AG04450 (cell line): ENCODE measurements at places on chromosomes 12 and 14.

DNA sequence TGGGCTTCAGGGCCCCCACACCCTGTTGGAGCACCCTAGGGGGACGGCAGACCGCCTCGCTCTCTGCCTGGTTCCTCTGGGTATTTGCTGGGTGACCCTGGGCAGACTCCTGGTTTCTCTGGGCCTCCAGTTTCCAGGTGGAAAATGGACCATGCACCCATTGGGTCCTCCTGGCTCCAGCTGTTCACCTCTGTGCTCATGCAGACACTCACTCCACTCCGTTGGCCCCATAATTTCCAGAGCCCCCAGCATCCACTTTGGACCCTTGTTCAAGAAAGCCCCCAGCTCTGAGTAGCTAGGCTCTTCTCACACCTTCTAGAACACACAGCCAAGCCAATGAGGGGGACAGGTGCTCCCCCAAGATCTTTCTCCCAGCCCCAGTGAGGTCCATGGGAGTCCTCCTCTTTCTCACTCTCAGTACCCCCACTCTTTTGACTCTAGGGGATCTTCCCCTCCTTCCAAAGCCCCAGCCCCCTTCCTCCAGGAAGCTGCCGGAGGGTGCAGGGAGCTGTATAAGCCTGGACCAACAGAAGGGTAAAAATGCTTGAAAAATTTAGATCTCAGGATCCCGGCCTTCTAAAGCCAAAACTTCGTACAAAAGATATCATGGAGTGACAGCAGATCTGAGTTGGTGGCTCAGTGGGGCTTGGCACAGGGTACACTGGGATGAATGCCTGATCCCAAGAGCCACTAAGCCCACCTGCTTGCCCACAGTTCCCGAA lies 174.8 kb upstream of the RTL1 start:
- DNase-seq = no peak

DNA sequence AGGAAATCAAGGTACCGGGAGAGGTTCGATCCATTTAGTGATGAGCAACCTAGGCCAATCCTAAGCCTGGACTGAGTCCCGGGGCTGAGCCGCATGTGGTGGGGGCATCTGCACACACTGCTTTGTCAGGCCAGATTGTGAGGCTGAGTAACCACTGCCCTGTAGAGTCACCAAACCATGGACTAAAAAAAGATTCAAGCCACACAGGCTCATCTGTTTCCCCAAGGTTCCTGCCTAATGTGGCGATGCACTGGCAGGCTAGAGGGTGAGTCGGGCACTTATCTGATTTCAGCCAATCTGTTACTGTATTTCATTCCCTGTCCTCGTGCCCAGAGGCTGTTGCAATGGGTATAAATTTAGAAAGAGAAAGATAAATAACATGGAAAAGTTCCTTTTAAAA lies 140.8 kb downstream of the TTC7B start:
- no peak for DNase-seq

DNA sequence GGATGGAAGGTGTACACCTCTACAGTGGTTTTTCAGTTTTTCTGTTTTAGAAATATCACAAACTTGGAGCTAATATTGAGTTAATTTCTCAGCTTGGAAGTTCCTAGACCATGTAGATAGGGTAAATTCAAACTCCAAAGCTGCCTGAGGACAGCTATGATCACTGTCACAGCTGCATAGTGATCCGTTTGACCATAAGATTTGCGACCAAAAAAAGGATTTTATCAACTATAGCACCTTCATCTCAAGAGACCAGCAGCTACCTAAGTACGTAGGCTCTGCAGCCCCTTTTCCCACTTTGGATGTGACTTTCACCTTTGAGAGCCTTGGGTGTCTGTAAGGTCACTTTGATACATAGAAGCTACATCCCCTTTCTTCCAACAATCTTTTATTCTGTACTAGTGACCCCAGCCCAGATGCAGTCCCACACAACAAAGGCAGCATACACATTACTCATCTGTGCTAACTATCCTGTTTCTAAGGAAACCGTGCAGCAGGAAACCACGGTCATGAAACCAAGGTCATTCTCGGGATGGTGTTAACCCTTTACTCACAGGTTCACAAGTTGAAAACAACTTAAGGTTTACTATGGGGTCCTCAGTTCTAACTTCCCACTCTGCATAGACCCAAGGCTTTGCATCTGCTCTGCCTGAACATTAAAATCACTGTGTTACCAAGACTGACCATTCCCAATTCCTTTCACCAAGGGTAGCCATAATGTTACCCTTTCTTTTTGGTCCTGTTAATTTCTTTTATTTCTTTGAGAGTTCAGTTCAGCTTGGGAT lies 75.4 kb downstream of the IFT81 start:
- no peak for DNase-seq

DNA sequence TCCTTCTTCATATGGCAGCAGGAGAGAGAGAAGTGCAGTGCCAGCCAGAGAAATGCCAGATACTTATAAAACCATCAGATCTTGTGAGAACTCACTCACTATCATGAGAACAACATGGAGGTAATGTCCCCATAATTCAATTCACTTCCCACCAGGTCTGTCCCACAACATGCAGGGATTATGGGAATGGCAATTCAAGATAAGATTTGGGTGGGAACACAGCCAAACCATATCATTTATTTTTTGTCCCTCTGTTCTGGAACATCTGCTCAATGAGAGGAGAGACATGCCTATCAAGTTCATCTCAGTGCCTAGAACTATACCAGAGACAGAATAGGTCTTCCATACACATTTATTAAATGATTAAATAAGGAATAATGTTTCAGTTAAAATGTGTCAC lies 543.5 kb downstream of the NRXN3 start:
- no peak for DNase-seq

DNA sequence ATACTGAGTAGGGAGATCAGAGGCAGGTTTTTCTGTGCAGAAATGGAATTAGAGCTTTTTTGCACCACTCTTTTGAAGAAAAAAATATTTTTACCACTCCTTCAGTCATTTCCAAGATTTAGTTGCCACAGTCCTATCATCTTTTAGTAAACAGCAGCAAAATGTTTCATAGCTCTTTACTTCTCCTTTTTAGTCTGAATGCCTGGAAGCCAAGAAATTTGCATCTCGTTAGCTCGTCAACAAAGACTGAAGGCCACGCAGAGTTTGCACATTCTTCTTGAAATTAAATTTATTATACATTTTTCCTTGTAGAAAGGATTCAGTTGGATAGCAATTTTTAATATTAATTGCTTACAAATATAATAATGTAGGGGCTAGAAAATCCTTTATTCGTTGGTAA lies 544.5 kb upstream of the ATP2B1 start:
- DNase-seq = no peak

DNA sequence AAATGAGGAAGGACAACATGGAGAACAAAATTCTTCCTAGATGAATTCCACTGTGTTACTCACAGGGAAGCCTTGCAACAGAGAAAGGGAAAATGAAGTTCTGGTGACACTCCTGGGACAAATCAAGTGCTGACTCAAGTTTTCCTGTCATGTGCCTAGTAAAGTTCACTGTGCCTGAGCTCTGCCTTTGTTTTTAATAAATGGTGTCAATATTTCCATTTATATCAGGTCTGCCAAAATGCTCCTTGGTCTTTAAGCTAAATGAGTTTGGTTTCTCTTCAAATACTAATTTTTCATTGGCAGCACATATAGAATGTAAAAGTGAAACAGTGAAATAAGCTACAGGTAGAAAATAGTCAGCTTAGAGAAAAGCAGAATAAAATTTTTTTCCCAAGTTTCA lies 33.0 kb downstream of the HIGD1C start:
- DNase-seq = no peak

- no peak for DNase-seq
These were observed 23.3 kb upstream of the MYF6 start for GRCh38 chr12:80684077-80684495.

GRCh38 chr12:111064154-111064553 lies 143.8 kb upstream of the MYL2 start:
- DNase-seq = no peak

- DNase-seq = no peak
These were observed 349.8 kb downstream of the IPO8 start for GRCh38 chr12:30345744-30346471.

DNA sequence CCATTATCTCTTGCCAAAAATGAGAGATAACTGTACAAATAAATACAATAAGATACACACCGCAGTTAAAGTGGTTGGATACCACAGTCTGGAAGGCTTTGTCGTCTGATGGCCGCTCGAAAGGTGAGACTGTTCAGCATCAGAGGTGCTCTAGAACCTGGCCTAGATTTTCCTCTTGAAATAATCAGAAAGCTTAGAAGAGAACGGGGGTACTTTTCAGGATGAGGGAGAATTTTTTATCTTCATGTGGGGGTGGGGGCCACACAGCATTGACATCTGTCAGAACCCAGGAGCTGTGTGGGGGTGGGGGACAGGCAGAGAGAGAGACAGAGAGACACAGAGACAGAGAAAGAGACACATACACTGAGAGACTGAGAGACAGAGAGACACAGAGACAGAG lies 90.5 kb downstream of the GALNT9 start:
- no peak for DNase-seq

DNA sequence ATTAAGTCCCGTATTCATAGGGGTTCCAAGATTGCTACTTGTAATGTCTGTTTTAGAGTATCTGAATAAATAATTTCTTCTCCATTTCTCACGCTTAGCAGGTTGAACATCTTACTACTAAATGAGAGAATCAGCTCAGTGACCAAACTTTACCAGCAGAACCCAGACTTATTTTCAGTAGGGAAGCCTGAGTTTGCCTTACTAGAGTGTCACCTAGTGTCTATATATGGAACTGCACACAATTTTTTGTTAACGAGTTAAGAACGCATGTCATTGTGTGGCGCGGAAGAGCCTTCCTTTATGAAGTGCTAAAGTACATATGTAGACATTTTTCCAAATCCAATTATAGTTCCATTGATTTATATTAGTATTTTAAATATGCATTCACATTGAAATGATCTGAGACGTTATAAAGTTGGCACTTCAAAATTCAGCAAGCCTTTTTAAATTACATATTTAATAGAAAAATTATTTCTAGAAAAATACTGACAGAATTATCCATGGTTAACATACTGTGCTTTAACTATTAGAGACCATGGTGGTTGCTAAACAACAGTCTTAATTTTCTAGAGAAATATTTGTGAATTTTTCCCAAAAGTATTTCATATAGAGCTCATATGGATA lies 88.3 kb downstream of the RPS29 start:
- peak; percentile 37 for DNase-seq

DNA sequence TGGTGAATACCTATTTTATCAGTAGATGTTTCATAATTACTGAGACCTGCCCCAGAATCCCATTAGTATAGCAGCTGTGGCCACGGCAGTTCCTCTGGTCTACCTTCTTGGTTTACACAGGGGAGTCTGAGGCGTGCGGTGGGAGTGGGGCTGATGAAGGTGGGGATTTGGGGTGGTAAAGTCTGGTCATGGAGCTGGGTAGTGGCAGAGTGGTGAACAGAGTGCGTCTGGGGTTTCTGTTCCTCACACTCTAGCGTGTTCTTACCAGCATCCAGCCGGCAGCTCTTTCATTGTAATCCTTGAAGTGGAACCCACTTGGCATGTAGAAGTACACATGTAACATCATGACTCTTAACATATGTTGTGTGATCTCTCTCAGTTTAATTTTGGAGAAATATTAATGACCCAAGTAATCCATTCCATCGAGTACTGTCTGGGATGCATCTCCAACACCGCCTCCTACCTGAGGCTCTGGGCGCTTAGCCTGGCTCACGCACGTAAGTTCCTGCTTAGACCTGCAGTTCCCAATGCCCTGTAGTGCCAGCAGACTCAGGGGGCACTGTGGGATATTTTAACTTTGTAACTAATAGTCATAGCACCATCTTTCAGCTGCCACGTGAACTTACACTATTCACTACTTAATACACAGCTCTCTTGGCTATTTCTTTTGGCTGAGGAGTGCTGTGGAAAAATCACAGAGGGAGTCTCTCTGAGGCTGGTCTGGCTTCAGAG lies 7.9 kb upstream of the DNAH10 start:
- no peak for DNase-seq

GRCh38 chr12:71854594-71854993 lies 15.0 kb downstream of the TBC1D15 start:
- DNase-seq = no peak

GRCh38 chr12:26331960-26332359 lies 136.6 kb downstream of the SSPN start:
- DNase-seq = no peak
